Kidney tubule cell (primary cell): ENCODE measurements at places on chromosomes 3 and 15.

GRCh38 chr3:177977381-177978158 is 558.7 kb upstream of the KCNMB2 start:
- DNase-seq, result peak; percentile 92

DNA sequence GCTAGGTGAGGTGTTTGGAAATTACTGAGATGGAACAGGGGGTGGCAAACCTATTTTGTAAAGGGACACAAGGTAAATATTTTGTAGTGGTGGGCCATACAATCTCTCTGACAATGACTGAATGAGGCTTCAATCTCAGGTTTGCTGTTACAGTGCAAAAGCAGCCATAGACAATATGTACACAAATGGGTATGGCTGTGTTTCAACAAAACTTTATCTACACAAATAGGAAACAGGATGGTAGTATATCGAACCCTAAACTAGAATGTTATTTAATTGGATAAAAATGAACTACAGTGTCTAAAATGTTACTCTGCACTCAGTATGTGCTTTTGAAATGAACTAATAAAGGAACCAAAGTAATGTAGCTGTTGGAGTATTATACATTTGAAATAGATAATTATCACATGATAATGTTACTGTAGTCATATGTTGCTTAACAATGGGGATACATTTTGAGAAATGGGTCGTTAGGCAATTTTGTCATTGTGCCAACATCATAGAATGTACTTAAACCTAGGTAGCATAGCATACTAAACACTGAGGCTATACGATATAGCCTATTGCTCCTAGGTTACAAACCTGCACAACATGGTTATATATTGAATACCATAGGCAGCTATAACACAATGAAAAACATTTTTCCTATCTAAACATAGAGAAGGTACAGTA is 495.2 kb upstream of the TBL1XR1 start:
- no peak for DNase-seq

DNA sequence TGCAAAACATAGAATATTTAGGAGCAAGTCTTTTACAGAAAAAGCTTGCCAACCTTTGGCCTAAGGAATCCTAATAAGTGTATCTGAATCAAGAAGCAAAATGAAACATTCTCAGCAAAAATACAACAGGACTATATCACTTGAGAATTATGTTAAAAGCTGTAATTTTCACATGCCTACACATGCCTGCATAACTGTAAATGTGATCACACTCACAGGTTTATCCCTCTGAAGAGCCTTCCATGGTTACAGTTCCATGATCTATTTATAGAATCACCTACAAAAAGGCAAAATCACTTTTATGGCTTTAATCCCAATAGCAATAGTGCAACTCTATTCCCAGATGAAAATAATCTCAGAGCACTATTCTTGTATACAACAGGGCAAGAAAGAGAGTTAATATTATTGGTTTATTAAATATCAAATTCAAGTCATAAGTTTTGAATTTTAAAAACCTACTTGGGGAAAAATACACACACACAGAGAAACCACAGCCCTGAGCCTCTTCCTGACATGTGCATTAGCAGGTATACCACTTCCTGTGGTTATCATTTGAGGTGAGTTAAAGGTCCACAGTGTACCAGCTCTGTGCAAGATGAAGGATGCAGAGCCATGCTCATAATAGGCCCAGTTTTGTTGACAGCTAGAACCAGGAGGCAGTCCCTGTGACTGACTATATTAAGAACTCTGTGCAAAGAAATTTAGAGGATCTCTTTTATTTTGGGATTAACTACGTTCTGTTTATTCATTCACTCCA is 252.5 kb upstream of the TGFBR2 start:
- peak; percentile 28 for DNase-seq

DNA sequence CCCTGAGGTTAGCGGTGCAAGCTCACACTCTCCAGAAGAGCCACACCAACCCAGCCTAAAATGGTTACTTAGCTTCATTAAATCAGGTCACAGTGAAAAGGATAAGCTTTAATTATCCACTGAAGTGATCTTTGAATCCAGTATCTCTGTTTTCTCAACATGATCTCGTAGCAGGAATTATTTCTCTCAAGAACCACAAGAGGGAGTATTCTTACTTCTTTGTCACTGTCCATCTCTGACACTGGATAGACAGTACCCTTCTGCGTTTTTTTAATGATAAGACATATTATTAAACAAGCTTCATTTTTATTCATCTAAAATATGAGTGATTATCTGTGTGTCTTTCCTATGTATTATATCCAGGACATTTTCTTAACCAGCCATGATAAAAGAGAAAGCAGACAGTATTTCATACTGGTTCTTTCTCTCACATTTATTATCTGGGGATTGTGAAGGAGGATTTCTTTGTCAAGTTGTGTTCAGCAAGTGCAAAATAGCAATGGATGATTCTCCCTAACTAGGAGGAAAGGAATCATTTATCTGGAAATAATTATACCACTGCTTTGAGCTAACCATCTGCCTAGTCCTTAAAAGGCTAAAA is 105.4 kb upstream of the CCDC54 start:
- peak; percentile 53 for DNase-seq

DNA sequence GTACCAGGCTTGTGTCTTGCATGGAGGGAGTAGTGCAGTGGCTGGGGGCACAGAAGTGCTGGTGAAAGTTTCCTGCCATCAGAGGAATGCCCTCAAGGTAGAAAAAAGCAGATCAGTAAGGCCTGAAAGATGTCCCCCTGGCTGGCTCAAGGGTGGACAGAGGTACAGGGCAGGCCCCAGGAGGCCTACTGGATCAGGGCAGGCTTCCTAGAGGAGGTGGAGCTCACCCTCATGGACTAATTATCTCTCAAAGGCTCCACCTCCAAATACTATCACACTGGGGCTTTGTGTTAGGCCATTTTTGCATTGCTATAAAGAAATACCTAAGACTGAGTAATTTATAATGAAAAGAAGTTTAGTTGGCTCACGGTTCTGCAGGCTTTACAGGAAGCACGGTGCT is 7.8 kb downstream of the SPSB4 start:
- no peak for DNase-seq

- no peak for DNase-seq
Measured at GRCh38 chr3:60202052-60202726, 1049.1 kb downstream of the FHIT start.

- DNase-seq, result no peak
Measured at GRCh38 chr3:123803521-123803920, 80.6 kb downstream of the MYLK start.

- DNase-seq, result no peak
Measured at GRCh38 chr3:40465456-40465855, 8.3 kb downstream of the RPL14 start.

- DNase-seq, result peak; percentile 30
Measured at GRCh38 chr3:97952280-97952679, 20.0 kb downstream of the RIOX2 start.

- DNase-seq, result no peak
Measured at GRCh38 chr15:63944681-63944955, 101.7 kb downstream of the DAPK2 start.

- DNase-seq, result no peak
Measured at GRCh38 chr3:37520907-37521341, 340.8 kb upstream of the CTDSPL start.

GRCh38 chr15:78251136-78251535 is 13.2 kb upstream of the DNAJA4 start:
- DNase-seq, result no peak

DNA sequence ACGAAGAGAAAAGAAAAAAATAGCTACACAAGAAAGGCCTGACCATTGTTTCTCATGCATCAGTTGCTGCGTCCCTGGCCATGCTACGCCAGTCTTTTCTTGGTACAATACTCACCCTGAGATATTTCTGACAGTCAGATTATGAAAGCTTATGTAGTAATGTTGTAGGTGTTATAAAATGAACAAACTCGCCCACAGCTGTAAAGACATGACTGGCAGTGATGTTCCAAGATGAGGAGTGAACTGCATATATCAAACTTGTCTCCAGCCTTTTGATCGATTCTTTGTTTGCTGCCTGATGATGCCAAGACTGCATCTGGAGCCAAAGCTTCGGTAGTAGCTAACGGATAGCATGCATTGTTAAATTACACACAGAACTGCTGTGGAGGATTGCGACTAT is 822.7 kb downstream of the TUSC7 start:
- DNase-seq, result no peak

- DNase-seq, result no peak
Measured at GRCh38 chr3:101243285-101244211, 76.8 kb downstream of the IMPG2 start.

DNA sequence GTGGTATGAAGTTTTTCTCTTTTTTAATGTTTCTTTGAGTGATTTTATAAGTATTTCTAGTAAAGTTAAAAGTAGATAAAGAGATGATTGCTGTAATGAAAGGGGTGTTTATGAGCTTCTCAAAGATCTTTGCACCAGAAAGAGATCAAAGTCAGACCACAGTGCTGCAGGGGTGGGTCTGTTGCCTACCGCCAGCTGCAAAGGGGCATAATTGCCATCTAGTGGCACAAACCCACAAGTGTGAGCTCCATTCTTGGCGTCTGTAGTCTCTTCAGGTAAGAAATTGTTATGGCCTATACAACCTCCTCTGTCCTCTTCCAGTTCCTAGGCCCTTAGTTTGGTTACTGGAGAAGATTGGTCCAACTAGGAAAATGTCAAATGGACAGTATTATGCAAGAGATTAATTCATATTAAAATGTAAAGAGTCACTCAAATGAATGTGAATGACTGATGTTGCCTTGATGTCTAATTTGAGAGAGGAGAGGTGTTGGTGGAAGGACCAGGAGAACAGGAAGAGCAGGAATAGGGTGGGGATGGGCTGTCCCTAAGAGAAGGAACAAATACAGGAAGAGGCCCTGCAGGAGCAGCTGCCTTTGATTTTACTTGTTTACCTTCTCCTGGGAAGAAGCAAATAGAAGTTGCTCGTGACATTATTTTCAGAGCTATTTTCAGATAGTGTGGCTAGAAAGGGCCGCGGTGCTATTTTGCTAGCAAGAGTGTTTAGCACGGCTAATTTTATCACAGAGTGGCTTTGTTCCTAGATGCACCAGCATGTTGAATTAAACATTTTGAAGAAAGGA is 53.0 kb upstream of the GSK3B start:
- DNase-seq, result no peak

DNA sequence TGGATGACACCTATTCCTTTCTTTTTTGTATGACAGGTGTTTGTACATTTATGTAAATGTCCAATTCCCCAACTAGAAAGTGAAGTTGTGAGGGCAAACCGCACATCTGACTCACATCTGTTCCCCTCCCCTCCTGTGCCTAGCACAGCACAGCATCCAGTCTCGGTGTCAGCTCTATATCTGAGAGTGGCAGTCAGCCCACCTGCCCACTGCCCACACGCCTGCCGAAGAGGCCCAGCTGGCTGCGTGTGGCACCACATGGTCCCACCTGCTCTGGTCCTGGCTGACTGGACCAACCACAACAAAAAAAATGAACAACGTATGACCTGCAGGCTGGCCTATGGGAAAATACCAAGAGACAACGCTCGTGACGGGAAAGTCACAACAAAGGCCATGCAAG is 62.8 kb downstream of the XXYLT1 start:
- DNase-seq, result no peak

DNA sequence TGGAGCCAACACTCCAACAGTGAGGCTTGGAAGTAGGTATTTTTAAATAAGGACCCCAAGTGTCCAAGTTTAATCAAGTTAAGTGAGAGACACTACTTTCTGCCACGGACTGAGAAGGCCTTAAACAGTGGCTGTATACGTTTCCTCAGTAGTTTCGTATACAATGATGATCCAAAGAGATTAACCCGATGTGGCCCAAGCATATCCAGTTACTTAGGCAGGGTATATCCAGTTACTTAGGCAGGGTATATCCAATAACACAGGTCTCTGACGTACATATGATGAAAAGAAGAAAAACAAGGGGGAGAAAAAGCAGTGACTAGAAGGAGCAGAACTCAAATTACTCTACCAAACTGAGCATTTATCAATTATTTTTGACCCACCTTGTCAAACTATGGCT is 591.4 kb downstream of the FOXP1 start:
- DNase-seq, result no peak

- DNase-seq, result no peak
Measured at GRCh38 chr15:45331972-45332371, 46.4 kb downstream of the GATM start.

GRCh38 chr3:184467171-184467570 is 87.3 kb downstream of the CHRD start:
- DNase-seq, result no peak

- DNase-seq, result peak; percentile 56
Measured at GRCh38 chr3:184229394-184230080, at the start of gene VWA5B2. TSS of gene VWA5B2 (plus strand) at chr3:184229585. CDS start at chr3:184230529, 944 bp downstream.

DNA sequence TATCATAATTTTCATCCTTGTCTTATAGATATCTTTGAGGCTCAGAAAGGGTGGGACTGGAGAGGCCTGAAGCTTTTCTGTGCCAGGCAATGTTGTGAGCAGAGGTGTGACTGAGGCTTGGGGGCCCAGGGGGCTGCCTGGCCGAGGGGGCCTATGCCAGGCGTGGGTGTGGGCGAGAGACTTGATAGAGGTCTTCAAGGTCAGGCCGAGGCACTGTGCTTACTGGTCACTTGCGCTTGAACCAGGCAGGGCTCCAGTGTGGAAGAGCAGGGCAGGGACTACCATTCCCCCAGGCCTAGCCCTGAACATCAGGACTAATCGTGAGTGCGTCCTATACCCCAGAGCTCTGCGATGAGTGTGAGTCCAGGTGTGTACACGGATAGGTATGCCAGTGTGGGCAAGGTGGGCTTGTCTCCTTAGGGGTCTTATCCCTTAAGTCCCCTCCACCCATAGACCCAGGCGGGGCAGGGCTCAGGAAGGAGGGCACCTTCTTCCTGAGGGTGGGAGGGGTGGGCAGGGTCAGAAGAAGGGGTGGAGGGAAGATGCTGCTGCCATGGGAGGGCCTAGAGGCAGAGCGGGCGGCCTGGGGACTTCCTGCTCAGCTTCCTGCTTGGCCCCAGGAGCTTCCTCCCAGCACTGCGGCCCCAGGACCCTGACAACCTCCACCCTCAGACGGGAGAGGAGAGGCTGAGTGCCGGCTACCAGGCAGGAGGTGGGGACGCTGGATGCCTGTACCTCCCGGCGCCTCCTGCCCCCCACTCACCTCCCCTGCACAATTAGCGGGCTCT is 84.7 kb downstream of the LINGO1 start:
- DNase-seq, result no peak

DNA sequence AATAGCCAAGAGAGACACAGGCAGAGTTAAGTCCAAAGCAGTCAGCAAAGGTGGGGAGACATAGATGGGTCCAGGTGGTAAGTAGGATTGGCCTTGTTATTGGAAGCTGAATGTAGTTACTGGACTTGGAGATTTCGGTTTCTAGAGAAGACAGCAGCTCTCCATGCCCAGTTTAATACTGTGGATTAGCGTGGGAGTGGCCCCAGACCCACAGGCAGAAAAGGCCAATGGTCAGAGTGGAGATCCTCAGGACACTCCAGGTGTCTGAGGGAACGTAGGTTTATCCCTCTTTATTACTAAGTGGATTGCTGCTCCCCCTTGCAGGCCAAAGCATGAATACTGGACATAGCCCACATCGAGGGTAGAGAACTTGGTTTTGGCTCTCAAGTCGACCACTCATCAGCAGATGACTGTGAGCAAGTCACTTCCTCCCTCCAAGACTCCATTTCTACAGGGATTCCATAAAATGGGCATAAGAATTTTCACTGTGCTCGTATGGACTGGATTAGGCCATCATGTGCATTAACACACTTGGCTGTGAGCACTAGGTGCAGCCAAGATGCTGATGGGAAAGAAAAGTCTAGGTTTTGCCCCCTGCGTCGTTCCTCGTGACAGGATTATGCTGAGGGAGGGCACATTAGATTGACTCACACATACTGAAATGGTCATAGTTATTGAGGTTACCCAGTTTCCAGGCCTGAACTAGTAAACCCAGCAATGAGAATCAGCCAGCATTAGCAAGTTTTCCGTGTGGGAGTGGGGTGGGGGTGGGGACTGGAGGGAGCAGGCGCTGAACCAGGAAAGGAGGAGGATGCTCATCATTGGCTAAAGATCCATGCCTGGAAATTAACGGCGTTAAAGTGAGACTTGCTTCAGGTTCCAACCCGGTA is 225.2 kb upstream of the TPRG1 start:
- DNase-seq, result peak; percentile 22
